ENCODE measurements at places on chromosomes 11 and 22.
A peak's percentile ranks its signal among the peaks of the same experiment; 100 is the strongest.

- DNase-seq = no peak
These were observed 26.2 kb upstream of the PDE3B start for GRCh38 chr11:14617241-14618027.

GRCh38 chr22:49514641-49515040 is 313.0 kb downstream of the BRD1 start:
- peak; percentile 65 for DNase-seq

DNA sequence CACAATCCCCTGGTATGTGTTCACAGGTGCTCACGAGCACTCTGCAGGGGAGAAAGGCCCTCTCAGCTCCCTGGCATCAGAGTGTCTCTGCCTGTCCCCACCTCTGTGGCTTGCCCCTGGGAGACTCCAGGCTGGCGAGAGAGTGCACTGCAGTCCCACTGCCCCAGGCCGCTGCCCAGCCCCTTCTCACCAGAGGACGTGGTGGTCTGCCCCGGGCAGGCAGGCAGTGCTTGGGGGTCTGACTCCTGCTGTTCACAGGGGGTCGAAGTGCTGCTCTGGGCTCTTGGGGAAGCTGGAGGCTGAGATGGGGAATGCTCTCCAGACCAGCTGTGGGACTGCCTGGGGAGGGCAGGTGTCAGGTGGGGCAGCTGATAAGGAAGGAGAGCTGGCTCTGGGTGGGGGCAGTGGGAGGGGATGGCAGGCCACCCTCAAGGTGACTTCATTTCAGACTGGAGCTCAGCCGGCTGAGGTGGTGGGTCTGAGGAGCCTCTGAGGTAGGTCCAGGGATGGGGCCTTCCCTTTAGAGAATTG is 151.0 kb upstream of the B3GAT1 start:
- no peak for DNase-seq

GRCh38 chr11:70580036-70580805 is 181.9 kb downstream of the CTTN start:
- no peak for DNase-seq

GRCh38 chr11:125892071-125892470 is 4.6 kb downstream of the HYLS1 start:
- DNase-seq = no peak

DNA sequence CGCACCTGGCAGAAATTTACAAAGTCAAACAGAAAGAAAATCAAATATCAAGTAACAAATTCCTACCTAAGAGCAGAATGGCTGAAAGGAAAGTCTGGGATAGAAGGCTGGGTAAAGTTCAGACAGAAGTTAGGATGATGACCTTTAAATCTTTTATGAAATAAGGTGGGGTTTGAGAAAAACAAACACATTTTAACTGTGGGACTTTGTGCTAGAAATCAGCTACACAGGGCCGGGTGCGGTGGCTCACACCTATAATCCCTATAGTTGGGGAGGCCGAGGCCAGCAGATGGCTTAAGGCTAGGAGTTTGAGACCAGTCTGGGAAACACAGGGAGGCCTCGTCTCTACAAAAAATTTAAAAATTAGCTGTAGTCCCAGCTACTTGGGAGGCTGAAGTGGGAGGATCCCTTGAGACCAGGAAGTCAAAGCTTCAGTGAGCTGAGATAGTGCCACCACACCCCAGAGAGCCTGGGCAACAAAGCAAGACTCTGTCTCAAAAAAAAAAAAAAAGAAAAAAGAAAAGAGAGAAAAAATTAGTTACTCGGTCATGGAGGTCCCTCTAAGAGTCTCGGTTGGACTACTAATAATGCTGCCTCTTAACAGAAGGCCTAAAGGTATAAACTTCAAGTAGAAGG is 119.7 kb upstream of the BID start:
- no peak for DNase-seq

- DNase-seq = no peak
These were observed 2.1 kb upstream of the HSPA8 start for GRCh38 chr11:123063826-123064657.

DNA sequence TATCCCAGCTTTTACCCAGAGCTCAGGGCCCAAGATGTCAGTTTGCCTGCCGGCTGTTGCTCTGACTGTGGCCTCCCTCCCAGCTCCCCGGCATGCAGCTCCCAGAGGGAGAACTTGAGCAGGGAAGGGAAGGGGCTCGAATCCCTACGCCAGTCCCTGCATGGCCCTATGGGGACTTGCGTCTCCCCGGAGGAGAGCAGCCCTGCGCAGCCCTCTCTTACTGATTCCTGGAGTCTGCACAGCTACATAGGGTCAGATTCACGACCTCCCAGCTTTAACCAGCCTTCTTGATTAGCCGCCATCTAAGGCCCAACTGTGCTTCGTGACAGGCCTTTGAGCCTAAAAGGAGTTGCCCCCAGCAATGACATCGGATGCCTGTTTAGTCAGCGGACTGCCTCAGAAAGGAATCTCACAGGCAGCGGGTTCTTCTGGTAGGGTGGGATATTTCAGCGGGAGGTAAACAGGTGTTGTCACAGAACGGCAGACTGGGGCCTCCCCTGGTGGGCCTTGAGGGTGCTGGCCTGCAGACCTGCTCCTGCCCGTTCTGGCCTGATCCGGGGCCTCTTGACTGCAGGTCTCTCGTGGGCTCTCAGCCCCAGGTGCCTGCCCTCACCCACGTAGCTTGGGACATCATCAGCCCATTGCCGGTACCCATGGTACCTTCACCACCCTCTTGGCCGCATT is 43.8 kb upstream of the KCNQ1OT1 start:
- DNase-seq = no peak

GRCh38 chr11:8092587-8093424 is 11.8 kb downstream of the TUB start:
- peak; percentile 50 for DNase-seq

DNA sequence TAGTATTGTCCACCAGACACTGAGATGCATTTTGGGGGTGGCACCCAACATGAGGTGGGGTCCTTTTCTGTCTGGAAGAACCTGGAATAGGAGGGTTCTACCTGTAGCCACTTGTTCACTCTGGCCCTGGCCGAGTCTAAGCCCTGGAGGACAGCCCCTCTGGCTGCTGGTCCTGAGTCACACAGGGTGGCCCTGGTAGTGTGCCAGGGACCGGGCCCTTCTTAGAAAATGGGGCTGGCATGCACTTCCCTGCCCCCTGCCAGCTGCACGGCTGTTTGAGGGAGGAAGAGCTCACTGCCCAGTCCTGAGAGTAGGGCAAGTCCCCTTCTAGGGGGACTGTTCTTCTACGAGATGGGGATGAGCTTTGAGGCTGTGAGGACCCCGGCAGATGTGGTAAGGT is 2.2 kb downstream of the PLCB3 start:
- DNase-seq = no peak

GRCh38 chr11:101907815-101908214 is 7.0 kb upstream of the CEP126 start:
- DNase-seq = no peak

DNA sequence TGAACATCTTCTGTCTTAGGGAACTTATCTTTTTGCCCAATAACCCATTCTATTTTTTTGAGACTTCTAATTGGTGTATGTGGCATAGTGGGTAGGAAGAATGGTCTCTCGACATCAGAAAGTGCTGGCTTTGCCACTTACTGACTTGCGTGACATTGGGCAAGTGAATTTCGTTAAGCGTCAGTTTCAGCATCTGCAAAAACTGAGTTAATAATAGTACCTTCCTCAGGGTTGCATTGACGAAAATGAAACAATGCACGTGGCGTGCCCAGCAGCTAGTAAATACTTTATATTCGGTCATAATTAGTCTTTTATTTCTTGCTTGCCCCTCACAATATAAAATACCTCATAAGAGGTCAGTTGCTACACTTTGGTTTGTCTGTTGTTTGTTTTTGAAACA is 12.5 kb upstream of the GRIK4 start:
- no peak for DNase-seq

GRCh38 chr11:69099180-69099579 is 50.4 kb downstream of the TPCN2 start:
- DNase-seq = no peak

- no peak for DNase-seq
These were observed 12.5 kb upstream of the E2F8 start for GRCh38 chr11:19253153-19253745.

GRCh38 chr11:64580412-64580811 is 10.6 kb upstream of the SLC22A12 start:
- no peak for DNase-seq

GRCh38 chr22:44676441-44677352 is 25.3 kb upstream of the PRR5 start:
- DNase-seq = no peak

GRCh38 chr11:66039765-66040164 is 9.2 kb downstream of the GAL3ST3 start:
- no peak for DNase-seq

All from germinal center (tissue), 1 donor.